Renal cortical epithelial cell (primary cell): ENCODE measurements at places on chromosomes 6 and 20.
A peak's percentile ranks its signal among the peaks of the same experiment; 100 is the strongest.

GRCh38 chr20:8296536-8296935, 164.5 kb downstream of the PLCB1 start:
- no peak for DNase-seq

DNA sequence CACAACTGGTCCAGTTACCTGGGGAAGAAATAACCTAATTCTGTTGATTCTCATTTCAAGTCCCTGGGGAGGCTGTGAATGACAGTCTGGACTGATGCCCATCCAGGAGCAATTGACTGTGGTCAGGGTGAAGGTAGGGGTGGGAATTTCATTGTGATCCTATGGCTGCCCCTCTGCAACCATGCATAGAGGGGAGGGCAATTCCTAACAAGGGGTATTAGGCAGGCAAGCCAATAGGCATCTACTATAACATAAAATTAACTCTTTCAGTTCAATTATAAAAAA, 44.0 kb upstream of the TRAM2 start:
- peak; percentile 57 for DNase-seq

DNA sequence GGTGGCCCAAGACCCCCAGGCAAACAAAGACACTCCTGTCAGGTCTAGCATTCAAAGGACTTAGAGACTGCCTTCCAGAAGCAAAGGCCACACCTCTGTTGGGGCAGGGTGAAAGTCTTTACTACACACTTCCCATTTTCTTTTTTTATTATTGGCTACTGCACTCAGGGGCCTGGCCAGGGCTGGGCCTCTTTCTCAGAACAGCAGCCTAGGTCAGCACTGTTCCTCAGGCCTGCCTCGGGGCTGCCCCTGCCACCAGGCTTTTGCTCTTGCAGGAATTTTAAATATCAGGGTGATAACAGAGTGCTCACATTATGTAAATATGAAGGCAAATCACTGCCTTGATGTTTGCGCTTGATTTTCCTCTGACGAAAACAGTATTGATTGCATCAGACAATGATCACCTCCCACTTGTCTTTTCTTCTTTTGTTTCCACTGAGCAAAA, 18.5 kb downstream of the GSTA4 start:
- no peak for DNase-seq

- DNase-seq, result peak; percentile 35
These were observed 6.4 kb downstream of the RMND1 start for GRCh38 chr6:151445482-151445881.

DNA sequence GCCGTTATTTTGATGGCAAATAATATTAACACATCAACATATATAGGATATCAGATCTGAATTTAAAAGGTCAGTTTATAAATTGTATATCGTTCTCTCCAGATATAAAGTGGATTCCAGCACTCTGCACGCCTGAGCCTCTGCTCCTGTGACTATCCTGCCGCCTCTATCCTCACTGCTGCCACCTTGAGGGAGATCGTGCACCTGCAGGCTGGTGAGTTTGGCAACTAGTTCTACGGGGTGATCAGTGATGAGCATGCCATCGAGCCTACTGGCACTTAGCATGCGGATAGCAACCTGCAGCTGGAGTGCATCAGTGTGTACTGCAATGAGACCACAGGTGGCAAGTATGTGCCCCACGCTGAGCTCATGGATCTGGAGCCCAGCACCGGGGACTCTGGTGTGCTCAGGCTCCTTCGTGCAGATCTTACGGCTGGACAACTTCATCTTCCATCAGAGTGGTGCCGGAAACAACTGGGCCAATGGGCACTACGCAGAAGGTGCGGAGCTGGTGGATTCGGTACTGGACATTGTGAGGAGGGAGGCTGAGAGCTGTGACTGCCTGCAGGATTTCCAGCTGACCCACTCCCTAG, 84.9 kb downstream of the FBXO5 start:
- peak; percentile 17 for DNase-seq

DNA sequence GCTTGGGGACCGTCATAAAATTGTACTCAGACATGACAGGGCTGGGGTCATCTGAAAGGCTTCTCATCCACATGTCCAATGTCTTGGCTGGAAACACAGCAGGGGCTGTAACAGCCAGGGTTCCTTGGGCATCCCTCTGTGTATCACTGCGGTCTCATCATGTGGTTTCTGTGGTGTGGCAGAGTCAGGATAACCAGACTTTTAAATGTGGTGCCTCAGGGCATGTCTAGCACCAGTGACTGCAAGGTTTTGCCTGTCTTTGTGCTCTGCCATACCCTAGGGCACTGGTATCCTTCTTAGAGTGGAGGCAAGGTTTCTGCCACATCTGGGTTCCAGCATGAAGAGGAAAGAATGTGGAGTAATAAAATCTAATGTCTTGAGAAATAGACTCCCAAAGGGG, 124.2 kb downstream of the PLEKHG1 start:
- peak; percentile 51 for DNase-seq
